ENCODE measurements at places on chromosomes 6 and 20.

GRCh38 chr6:14284969-14285590 lies 167.5 kb downstream of the CD83 start:
- no peak for DNase-seq

DNA sequence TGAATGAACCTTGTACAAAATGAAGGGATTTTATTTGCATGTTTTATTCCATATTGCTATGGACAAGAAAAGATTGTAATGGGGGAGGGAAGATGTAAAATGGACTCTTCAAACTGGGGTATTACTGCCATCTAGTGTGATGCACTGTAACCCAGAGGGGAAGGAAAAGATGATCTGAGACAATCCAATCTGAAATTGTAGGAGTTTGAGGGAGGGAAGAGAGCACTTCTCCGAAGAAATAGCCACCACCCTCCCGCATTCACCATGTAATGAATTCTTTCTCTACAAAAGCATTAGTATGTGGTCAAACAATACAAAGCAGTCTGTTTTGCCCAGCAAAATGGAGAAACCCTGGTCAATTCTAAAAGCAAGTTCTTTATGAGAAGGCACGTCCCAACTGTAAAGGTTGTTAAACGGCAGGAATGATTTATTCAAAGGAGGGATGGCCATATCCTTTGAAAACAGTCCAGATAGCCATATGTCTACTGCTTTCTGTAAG lies 679.5 kb upstream of the NRSN1 start:
- DNase-seq = peak; percentile 69

- DNase-seq = no peak
Observed at GRCh38 chr6:28486988-28487742, 28.4 kb downstream of the GPX6 start.

DNA sequence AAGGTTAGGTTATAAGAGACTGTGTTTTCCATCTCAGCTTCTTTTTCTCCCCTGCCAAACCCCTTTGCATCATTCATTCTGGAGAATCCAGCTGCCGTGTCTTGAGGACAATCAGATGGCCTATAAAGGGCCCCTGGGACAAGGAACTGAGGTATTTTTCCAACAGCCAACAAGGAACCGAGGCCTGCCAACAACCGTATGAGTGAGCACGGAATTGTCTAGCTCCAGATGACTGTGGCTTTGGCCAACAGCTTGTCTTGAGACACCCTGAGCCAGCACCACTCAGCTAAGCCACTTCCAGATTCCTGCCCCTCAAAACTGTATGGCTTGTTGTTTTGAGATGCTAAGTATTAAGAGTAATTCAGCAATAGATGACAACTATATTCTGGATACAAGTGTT lies 433.7 kb upstream of the HSF2 start:
- DNase-seq = no peak

- DNase-seq = no peak
Observed at GRCh38 chr6:93105017-93105416, 314.3 kb downstream of the EPHA7 start.

GRCh38 chr6:16004934-16005679 lies 123.8 kb upstream of the MYLIP start:
- no peak for DNase-seq

DNA sequence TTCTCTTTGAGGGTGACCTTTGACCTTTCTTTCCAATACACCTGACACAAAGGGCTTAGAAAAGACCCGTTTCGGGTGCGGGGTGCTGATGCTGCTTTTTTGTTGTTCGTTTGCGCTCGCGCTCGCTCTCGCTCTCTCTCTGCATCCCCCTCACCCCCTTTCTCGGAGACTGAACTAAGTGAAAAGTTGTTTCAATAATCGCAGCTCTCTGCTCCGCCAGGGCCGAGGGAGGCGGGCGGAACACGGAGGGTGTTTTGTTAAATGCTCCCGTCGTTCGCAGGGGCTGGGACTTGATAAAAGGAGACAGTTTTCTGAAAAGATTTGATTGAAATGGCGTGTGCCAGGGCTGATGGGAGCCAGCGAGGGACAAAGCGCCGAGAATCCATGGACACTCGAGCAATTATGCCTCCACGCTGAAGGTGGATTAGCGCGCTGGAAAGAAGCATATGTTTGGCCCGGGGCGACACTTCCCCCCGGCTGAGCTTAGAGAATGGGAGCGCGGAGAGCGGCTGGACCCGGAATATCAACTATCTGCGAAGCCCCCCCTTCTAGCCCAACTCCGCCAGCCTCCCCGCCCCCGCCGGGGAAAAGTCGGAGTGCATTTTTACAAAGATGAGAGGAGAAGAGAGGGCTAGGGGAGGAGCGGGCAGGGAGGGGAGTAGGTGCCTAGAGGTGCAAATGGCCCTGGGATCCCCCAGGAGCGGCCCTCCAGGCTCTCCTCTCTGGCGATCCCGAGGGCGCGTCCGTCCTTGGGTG lies 25.0 kb downstream of the TFAP2A start:
- DNase-seq = no peak

DNA sequence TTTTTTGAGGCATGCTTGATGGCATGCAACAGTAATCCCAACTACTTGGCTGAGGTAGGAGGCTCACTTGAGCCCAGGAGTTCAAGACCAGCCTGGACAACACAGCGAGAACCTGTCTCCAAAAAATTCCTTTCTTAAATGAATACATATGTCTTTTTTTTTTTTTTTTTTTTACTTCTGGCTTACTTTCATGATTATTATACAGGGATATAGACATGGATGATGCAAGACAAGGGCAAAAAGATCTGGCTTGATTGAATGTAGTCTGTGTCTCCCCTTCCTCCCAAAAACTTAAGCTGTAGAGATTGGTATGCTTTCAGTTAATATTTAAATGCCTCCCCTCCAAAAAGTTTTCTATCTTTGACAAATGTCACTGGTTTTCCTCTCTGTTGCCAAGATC lies 7.6 kb downstream of the SNX3 start:
- no peak for DNase-seq

- peak; percentile 15 for DNase-seq
Observed at GRCh38 chr6:14108571-14109410, 8.8 kb upstream of the CD83 start.

DNA sequence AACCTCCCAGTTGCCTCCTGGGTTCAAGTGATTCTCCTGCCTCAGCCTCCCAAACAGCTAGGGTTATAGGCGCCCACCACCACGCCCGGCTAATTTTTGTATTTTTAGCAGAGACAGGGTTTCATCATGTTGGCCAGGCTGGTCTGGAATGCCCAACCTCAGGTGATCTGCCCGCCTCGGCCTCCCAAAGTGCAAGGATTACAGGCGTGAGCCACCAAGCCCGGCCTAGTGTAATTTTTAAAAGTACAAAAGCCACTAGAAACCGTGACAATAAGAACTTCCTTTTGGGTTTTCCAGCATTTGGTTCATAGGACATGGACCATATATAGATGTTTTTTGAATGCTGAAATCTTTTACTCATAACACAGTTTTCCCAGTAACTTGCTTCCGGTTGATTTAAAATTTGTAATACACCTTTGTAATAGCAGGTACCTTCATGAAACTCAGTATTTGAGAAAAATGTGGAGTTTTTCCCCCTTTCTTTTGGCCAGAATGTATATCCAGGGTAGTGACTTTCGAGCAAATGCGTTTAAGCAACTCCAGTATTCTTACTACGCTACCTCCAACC lies 467 bp downstream of the PXT1 start:
- no peak for DNase-seq

DNA sequence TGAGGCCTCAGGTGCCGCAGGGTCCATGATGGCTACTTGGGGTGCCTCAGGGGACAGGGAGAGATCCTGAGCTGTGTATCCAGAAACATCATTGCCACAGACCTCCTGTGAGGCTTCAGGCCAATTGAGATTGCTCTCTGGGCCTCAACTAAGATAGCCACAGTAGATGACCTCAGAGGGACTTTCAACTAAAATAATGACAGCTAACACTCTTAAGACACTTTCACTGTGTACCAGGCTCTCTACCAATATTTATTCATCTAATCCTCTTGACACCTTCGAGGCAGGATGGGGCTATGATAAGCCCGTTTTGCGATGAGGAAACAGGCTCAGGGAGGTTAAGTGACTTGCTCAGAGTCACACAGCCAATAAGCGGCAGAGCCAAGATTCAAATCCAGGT lies 10.7 kb downstream of the RIMS4 start:
- no peak for DNase-seq

DNA sequence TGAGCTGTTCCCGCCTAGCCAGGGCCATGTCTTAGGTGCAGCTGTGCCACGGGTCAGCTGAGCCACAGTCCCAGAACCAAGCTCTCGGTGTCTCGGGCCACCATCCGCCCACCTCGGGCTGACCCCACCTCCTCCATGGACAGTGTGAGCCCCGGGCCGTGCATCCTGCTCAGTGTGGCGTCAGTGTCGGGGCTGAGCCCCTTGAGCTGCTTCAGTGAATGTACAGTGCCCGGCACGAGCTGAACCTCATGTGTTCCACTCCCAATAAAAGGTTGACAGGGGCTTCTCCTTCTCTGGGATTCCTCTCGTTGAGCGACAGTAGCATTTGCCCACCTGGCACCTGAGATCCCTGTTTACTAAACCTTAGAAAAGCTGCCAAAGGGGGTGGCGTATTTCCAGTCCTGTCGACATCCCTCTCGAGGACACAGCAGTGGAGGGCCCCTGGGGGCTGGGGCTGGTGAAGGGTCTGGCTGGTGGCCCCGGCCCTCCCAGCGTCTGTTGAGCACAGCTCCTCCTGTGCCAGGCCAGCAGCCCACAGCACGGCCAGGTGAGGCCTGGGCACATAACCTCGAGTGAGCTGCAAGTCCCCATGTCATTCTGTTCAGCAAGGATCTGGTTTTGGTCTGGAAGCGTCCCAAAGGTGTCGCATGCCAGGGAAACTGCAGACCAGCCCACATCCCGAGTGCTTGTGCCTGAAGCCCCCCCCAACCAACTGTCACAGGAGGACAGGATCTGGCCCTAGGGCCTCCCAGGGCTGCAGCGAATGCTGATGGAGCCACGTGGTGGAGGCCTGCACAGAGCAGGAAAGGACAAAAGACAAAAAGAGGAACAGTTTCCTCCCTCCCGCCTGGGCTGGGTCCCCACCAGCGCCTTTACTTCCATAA lies 21.2 kb upstream of the PYGB start:
- DNase-seq = no peak

DNA sequence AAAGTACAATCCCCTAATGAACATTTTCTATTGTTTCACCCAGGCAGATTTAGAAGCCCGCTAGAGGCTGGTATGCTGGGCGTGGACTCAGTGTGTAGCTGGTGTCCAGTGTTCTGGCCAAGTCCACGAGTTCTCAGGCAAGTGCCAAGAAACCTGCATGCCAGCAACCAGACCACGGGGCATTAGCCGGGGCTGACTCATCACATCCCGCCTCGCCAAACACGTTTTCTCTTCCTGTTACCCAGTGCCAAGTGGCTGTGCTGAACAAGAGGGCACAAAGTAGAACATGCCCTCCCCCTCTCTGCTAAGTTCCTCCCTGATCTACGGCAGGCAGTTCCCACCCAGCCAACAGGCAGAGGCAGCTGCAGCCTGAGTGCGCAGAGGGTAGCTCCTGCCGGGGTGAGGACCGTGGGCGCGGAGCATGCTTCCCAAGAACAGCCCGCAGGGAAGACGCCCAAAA lies 29.6 kb downstream of the RAMACL start:
- peak; percentile 94 for DNase-seq

- DNase-seq = peak; percentile 98
Observed at GRCh38 chr6:170554013-170554795, at the start of gene TBP. TBP (plus strand) TSS chr6:170554369; CDS start chr6:170557030, 2,661 bp downstream.

DNA sequence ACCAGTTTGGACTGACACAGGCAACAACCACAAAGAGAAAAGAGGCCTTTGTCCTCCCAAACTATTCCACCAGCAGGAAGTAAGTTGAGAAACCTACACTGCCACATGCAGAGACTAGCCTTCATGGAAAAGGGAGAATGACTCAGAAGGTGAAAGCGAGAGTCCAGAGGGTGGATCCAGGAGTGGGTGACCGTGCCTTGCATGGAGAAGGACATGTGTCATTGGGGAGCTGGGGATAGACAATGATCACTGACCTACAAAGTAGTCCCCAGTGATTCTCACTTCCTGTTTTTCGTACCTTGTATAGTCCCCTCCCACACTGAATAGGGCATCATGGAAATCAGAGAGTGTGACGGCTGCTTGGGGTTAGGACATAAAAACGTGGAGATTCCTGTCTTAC lies 91.9 kb downstream of the MYLK4 start:
- peak; percentile 33 for DNase-seq

- no peak for DNase-seq
Observed at GRCh38 chr6:161228921-161229591, 44.8 kb downstream of the AGPAT4 start.

GRCh38 chr6:40413239-40413638 lies 173.9 kb downstream of the LRFN2 start:
- DNase-seq = no peak

DNA sequence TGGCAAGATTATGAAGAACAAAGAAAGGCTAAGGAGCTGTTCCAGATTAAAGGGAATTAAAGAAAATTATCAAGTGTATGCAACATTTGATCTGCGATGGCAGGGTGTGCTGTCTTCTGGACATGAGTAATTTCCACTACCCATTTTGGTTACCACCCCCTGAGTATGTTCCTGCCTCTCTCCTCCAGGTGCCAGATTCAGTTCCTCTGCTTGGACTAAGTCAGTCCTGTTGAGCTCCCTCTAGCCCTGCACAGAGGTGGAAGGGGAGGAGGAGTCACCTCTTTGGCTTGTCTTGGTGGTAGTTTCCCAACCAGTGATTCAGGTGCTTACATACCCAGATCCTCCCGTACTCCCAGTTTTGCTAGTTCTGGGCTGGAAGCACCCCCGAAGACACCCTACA lies 22.2 kb upstream of the SNRPB2 start:
- no peak for DNase-seq

GRCh38 chr6:20599302-20600051 lies 65.2 kb downstream of the CDKAL1 start:
- DNase-seq = no peak

DNA sequence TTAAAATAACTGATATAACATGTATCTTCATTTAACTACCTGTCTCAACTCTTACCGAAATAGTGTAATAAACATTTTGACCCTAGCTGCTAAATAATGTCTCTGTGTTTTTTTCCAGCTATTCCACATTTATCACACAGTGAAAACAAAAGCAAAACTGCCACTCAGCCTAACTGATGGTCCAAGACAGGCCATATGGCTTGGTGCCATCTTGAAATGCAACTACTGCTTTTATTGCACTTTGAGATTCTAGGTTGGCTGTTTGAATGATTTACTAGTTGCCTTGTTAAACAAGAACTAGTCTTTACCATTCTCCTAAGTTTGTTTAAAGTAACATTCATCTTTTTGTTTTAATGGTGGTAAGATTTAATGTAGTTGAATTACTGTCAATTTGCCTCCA lies 739.8 kb downstream of the TFAP2A start:
- no peak for DNase-seq

DNA sequence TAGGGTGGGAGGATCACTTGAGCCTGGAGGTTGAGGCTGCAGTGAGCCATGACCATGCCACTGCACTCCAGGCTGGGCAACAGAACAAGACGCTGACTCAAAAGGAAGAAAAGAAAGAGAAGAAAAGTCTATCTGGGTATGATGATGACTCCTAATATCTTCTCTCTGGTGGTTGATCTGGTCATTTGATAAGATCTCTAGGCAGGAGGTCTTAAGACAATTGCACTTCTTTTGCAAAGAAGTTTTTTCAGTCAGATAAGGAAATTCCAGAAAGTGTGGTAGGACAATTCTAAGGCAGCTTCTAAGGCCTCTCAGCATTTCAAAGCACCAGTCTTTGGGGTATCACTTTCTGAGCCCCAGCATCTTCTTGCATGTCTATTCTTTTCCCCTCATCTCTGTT lies 7.7 kb upstream of the AIF1 start:
- no peak for DNase-seq

Measured in DMS53 (cell line).